ENCODE measurements at places on chromosomes 4 and X.
A peak's percentile ranks its signal among the peaks of the same experiment; 100 is the strongest.

GRCh38 chr4:184200296-184200695 is 17.4 kb downstream of the ENPP6 start:
- peaks cover 28% of the 10 kb centered on the region for H3K4me1 ChIP-seq
- no peak for DNase-seq
- H3K27ac ChIP-seq = no peak overlapping the region
- no peaks in the 10 kb centered on the region for H3K36me3 ChIP-seq
- H3K4me3 ChIP-seq = no peak overlapping the region
- H3K27me3 ChIP-seq = no peaks in the 10 kb centered on the region

- H3K36me3 ChIP-seq = no peaks in the 10 kb centered on the region
- H3K4me3 ChIP-seq = no peak overlapping the region
- no peak overlapping the region for H3K27ac ChIP-seq
- DNase-seq = no peak
- H3K4me1 ChIP-seq = no peaks in the 10 kb centered on the region
Measured at GRCh38 chr4:95038791-95039190, 281.0 kb downstream of the BMPR1B start.

DNA sequence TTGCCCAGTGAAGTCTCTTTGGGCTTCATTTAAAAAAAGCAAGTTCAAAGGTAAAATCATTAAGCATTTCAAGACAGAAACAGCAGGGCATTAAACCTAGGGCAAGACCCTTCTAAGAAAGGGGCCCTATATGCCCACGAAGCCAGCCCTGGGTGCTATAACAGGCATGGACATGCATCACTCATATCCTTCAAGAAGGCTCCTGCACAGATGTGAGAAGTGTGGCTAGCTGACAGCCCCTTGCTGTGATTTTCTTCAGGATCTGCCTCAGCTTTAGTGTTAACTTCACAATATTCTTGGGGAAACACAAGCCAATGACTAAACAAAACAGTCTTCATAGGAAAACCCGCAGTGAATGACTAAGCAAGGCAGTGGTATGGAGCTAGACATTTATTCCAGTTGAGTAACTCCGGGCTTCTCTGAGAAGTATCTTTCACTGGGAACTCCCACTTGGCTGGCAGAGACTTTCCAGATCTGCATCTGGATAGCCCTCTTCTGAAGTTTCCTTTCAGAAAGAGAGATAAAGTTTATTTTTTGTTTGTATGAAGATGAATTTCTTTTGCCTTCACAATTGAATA is 11.9 kb upstream of the MAOA start:
- H3K27ac ChIP-seq = no peak overlapping the region
- no peak overlapping the region for H3K4me3 ChIP-seq
- H3K27me3 ChIP-seq = no peaks in the 10 kb centered on the region
- H3K36me3 ChIP-seq = no peaks in the 10 kb centered on the region
- H3K4me1 ChIP-seq = peaks cover 8% of the 10 kb centered on the region
- no peak for DNase-seq

- no peak for DNase-seq
- H3K27me3 ChIP-seq = no peaks in the 10 kb centered on the region
- H3K36me3 ChIP-seq = no peaks in the 10 kb centered on the region
- H3K27ac ChIP-seq = peak overlapping the region; percentile 30
- no peak overlapping the region for H3K4me3 ChIP-seq
Measured at GRCh38 chr4:112751447-112751846, 114.5 kb downstream of the LARP7 start.

DNA sequence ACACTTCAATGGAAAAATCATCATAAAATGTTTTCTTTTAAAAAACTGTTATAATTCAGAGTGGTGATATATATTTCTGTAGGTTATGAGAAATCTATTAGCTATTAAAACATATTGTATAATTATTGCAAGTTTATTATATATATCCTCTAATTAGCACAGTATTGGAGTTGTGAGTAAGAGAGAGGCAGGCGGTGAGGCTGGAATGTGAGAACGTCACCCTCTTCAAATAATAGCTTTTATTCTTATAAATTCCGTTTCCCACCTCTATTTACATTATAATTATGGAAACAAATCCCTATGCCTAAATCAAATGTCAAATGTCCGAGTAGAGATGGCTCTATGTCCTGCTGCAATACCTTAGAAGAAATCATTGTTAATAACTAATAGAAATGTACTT is 292.9 kb downstream of the ADGRL3 start:
- H3K27ac ChIP-seq = no peak overlapping the region
- H3K36me3 ChIP-seq = peaks cover 5% of the 10 kb centered on the region
- no peak for DNase-seq
- no peak overlapping the region for H3K4me3 ChIP-seq
- no peaks in the 10 kb centered on the region for H3K4me1 ChIP-seq

DNA sequence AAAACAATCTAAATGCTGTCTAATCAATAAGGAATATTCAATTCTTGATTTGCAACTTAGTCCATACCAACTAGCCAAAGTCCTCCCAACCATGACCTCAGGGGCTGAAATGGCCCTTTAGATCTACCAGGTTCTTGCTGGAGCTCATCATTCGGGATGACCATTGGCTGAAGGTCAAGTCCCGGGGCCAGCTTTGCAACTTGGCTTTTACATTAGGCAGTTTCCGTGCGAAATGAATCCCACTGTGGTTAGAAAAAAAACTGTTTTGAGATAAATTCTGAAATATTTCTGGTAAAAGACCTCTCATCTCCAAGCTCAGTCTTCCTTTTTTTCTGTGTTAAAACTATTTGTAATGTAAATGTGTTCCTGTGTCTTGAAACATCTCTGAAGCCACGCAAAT is 178.6 kb downstream of the TENM3 start:
- H3K4me1 ChIP-seq = peaks cover 41% of the 10 kb centered on the region
- no peaks in the 10 kb centered on the region for H3K27me3 ChIP-seq
- DNase-seq = no peak
- no peak overlapping the region for H3K27ac ChIP-seq
- H3K4me3 ChIP-seq = no peak overlapping the region
- no peaks in the 10 kb centered on the region for H3K36me3 ChIP-seq

- no peak for DNase-seq
- H3K4me3 ChIP-seq = no peak overlapping the region
- no peaks in the 10 kb centered on the region for H3K36me3 ChIP-seq
- no peaks in the 10 kb centered on the region for H3K27me3 ChIP-seq
Measured at GRCh38 chr4:181219783-181220416, 1023.3 kb upstream of the TENM3 start.

GRCh38 chrX:118968031-118968430 is 6.4 kb upstream of the LONRF3 start:
- H3K27ac ChIP-seq = no peak overlapping the region
- no peak for DNase-seq
- H3K4me3 ChIP-seq = no peak overlapping the region
- no peaks in the 10 kb centered on the region for H3K4me1 ChIP-seq

DNA sequence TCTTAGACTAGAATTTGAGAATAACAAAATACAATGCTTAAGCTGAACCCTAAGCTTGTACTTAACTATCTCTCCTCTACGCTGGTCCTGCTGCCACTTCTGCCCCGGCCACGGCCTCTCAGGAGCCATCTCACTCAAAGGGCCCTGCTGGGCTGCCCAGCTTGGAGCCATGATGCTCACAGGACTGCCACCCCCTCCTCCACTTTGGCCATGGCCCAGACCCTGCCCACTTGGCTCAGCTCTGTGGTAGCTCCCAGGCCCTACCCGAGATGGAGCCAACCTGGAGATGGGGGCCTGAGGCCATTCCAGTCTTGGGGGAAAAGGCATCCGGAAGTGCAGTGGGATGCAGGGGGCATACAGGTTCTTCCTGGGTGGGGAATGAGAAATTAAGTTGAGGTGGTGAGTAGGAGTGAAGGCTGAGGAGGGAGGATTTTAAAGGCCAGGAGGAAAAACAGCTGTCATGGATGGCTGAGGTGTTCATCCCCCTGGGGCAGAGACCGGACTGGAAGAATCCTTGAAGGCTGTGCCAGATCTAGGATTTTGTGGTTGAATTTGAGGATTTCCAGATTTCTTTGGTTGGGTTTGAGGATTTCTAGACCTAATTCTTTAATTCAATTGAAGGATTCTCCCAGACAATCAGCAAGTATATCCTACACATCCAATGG is 824 bp downstream of the SASH3 start:
- no peak overlapping the region for H3K4me3 ChIP-seq
- H3K4me1 ChIP-seq = no peaks in the 10 kb centered on the region
- H3K36me3 ChIP-seq = no peaks in the 10 kb centered on the region

GRCh38 chr4:66266035-66266434 is 595.7 kb upstream of the EPHA5 start:
- H3K27me3 ChIP-seq = no peaks in the 10 kb centered on the region
- H3K4me3 ChIP-seq = no peak overlapping the region
- no peaks in the 10 kb centered on the region for H3K4me1 ChIP-seq
- no peaks in the 10 kb centered on the region for H3K36me3 ChIP-seq
- DNase-seq = no peak

DNA sequence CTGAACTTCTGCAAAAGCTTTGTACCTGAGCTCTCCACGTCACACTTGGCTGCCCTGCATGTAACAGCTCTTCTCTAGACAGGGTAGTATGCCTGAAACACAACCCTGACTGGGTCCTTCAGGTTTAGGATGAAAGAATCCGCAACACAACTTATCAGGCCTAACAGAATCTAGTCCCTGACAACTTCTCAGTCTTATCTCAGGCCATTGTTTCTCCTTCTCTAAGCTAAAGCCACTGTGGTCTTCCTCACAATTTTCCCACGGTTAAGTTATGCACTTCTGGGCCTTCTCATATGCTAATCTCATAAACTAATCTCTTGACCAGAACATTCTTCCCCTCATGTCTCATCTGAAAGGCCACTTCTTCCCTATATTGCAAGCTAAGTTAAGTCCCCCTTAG is 10.8 kb upstream of the TMPRSS11B start:
- H3K4me3 ChIP-seq = no peak overlapping the region
- no peaks in the 10 kb centered on the region for H3K27me3 ChIP-seq
- H3K27ac ChIP-seq = no peak overlapping the region
- no peaks in the 10 kb centered on the region for H3K36me3 ChIP-seq

DNA sequence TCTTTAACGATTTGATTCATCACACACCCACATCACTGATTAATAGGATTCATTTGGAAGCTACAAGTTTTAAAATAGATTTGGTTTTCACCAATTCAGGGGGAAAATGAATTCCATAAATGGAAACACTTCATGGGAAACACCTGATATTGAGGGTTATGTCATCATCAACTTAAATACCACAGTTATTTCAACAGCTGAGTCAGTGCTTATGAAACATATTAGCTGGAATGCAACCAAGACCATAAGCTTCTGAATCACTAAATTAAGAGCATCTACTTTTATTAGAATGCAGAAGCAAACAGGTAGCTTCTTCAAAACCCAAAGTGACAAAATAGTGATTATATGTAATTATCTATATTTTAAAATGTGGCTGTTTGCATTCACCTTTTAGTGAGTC is 207.8 kb upstream of the DCAF8L1 start:
- H3K27me3 ChIP-seq = no peaks in the 10 kb centered on the region
- H3K4me3 ChIP-seq = no peak overlapping the region
- no peak overlapping the region for H3K27ac ChIP-seq

DNA sequence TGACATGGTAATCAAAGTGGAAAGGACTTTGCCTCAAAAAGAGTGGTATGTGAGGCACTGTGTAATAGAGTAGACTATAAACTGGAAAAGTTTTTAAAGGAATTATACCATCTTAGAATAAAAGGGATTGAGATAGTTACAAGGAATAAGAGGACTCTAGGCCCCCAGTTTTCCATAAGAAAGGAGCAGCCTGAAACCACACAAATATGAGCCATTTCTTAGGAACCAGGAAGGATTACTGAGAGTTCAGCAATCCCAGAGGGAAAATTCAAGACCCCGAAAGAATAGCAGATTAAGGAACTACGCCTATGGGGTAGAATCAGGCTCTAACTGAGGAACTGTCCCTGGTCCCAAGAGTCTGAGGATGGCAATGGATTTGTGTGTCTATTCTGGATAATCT is 1213.3 kb downstream of the C4orf33 start:
- H3K4me1 ChIP-seq = no peaks in the 10 kb centered on the region
- DNase-seq = no peak
- H3K4me3 ChIP-seq = no peak overlapping the region
- H3K27ac ChIP-seq = no peak overlapping the region

DNA sequence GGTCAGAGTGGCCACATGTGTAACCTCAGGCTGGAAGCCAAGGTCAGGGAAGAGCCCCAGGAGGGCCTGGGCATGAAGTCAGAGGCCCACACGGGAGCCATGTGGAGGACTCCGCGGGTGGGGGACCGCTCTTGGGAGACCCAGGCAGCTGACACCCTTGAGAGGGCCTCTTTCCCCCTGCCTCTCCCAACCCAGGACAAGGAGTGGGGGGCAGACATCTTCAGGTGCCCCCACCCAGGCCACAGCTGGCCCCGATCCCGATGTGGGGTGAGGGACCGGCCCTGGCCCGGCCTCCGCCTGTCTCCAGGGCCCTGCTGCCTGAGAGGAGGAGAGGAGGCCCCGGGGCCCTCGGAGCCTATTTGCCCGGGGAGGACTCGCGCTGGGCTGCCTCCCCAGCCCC is 3.1 kb downstream of the PNMA6A start:
- H3K4me1 ChIP-seq = no peaks in the 10 kb centered on the region
- no peaks in the 10 kb centered on the region for H3K27me3 ChIP-seq
- no peak overlapping the region for H3K4me3 ChIP-seq
- no peaks in the 10 kb centered on the region for H3K36me3 ChIP-seq

GRCh38 chr4:36385951-36386571 is 104.6 kb downstream of the DTHD1 start:
- no peak overlapping the region for H3K27ac ChIP-seq
- peaks cover 6% of the 10 kb centered on the region for H3K4me1 ChIP-seq
- H3K36me3 ChIP-seq = no peaks in the 10 kb centered on the region
- no peak for DNase-seq

DNA sequence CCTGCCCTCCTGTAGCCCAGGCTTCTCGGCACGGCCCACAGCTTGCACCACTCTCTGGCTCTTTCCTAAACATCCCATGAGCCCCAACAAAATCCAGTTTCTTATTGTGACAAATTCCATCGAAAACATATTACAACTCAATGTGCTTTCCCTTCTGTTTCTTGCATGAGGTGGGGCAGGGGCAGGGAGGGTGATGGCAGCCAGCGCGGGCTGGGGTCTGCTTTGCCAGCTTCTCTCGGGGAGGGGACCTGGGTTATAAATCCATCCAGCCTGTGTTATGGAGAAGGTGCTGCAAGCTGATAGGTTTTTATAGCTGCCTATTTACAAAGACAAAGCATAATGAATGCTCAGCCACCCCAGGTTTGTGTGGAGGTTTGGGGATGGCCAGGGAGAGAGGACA is 21.1 kb downstream of the PPP2R2C start:
- H3K36me3 ChIP-seq = no peaks in the 10 kb centered on the region
- H3K4me1 ChIP-seq = peaks cover 16% of the 10 kb centered on the region
- no peak overlapping the region for H3K4me3 ChIP-seq
- H3K27ac ChIP-seq = no peak overlapping the region

DNA sequence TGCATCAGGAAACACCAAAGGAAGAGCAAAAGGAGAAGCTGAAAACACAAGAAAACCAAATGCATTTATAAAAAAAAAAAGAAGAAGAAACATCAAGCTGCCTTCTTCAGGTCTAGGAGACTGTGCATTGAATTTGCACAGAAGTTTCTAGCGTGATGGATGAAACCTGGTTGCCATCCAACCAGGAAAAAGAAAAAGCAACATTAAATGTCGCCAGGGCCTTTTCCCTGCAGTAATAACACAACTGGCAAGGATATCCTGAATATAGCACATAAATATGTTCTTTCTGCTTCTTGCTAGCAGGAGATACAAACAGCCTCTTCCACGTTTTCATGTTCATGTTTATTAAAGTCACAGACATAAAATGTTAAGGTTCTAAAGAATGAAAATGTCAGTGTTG is 60.8 kb upstream of the ZFP42 start:
- H3K27me3 ChIP-seq = no peaks in the 10 kb centered on the region
- no peaks in the 10 kb centered on the region for H3K36me3 ChIP-seq
- H3K4me3 ChIP-seq = no peak overlapping the region
- H3K4me1 ChIP-seq = peaks cover 17% of the 10 kb centered on the region

- no peak overlapping the region for H3K4me3 ChIP-seq
- no peaks in the 10 kb centered on the region for H3K27me3 ChIP-seq
- no peaks in the 10 kb centered on the region for H3K36me3 ChIP-seq
Measured at GRCh38 chr4:141580523-141580922, 55.9 kb upstream of the IL15 start.
